Pancreas (tissue), 10 donors: ENCODE measurements at places on chromosomes 5 and 9. TPM values are rescaled to one million over a fixed set of nuclear protein-coding genes. Genes with fewer than 3 reads are reported as not detected.

Gene ANKRD31
- total RNA-seq: 0.19 TPM

DNA sequence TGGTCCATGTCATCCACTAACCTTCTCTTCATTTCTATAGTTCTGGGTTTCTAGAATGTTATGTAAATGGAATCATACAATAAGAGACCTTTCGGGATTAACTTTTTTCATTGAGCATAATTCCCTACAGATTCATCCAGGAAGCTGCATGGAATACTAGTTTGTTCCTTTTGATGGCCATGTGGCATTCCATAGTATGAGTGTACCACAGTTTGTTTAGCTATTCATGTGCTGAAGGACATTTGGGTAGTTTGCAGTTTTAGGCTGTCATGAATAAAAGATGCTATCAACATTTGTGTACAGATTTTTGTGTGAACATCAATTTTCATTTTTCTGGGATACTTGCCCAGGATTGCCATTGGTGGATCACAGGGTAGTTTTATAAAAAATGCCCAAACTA, 6.8 kb upstream of the SPTLC1 start:
- DNase-seq: no peak

DNA sequence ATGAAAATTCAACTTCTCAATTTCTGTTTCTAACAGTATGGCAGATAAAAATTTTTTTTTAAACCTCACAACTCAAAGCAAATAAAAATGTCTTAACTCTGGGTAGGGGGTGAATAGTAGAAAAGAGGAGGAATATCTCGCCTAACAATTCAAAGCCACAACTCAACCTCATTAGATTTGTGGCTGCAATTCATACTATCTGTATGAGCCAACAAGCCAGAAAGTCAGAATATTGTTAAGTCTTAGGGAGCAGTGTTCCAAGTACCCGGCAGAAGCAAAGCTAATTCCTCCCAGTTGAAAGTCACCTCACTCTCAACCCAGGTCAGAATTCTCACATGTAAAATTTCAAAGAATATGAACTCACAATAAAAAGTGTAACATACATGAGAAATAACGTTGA, 15.0 kb downstream of the PJA2 start:
- no peak for DNase-seq

DNA sequence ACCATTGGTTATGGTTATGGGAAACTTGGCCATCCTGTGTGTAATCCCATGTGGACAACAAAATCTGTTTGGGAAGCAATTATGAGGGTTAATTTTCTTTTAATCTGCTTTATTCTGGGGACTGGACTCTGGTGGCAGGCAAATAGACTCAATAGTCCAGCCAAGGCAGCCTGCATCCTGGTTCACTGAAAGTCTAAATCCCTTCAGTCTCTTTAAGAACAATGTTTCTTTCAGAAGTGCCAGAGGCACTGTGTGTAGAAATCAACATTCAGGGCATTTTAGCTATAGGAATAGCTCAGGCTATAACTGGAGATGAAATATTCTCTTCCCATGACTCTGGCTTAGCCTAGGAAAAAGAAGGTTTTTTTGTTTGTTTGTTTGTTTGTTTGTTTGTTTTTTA, 118.0 kb downstream of the SPATA31D1 start:
- no peak for DNase-seq

DNA sequence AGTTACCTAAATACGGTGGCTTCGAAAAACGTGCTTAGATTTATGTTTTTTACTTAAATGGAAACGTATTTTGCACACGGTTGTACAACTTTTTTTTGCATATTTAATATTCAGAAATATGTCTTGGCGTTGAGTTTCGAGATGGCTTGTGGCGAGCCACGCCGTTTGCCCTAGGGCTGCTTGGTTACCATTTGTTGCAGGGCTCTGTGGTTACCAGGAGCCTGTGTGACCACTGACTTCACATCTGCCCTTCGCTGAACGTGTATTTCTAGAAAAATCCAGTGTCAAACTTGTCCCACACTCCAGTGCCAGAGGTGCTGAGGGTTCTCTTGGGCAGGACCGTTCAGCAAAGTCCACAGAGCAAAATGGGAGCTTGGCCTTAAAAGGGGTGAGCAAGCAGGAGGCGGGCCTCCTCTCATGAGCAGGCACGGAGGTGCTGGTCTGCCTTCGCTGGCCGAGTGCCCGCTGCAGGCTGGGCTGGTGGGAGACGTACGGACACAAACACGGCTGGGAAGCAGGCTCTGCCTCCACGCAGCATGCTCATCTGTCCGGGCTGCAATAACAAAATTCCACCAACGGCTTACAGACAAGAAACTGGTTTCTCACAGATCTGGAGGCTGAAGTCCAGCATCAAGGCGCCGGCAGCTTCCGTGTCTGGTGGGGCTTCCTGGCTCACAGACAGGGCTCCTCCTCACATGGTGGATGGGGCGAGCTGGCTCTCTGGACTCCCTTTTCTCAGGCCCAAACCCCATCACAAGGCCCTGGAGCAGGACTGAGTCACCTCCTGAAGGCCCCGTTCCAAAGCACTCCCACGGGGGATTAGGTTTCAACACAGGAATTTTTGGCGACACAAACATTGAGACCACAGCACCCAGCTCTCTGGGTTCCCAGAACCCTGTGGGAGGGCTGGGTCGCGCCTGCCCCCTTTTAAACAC, 5.4 kb downstream of the MRPL36 start:
- no peak for DNase-seq

Gene FLT4
- 2.4 TPM for total RNA-seq

Gene CLK4
- 10.6 TPM for total RNA-seq

- no peak for DNase-seq
Observed at GRCh38 chr9:99137891-99138290, 33.0 kb downstream of the TGFBR1 start.

GRCh38 chr5:154546719-154547118, 68.7 kb upstream of the HAND1 start:
- no peak for DNase-seq

- DNase-seq: no peak
Observed at GRCh38 chr9:120692901-120693699, 21.2 kb downstream of the MEGF9 start.

GRCh38 chr5:16784088-16784487, 152.0 kb downstream of the MYO10 start:
- no peak for DNase-seq

DNA sequence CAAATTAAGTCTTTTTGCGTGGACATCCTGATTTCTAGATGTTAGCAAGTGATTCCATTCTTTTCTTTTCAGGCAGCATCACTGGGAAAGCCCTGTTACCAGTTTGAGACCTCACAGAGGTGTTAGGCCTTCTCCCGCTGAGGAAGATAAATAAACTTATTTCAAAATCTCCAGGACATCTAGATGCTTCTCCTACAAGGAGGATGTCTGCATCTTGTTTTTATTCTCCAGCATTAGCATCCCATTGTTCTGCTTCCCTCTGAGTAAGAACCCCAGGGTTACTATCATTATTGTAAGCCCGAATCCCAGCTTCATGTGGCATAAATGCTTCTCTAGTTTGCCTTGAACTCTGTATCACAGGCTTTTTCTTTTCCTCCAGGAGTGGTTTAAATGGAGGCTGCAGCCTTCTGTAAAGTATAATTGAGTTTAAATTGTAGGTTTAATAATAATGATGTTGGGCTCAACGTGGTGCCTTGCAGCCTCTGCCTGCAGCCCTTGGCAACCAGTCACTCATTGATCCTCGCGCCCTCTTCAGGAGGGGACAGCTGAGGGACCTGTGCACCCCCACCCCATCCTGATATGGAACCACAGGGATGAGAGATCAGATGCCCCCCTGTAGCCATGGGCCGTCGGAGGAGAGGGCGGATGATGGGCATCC, 114.9 kb downstream of the PDZD2 start:
- no peak for DNase-seq

DNA sequence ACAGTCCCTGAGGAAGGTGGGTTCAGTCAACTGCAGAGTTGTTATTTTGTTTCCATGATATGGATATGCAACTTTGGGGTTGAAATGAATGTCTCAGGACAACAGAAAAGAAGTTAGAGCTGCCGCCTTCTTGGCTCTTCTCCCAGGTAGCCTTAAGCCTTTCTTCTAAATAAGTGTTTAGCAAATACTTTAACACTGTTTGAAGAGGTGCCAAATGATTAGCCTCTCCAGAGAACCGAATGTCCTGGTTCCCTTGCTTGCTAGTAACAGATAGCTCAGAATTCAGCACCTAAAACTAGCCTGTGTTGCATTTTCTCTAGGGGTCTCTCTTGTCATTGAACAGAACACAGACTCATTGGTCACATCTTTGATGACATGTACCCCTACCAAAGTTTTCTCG, 127.7 kb upstream of the PIK3R1 start:
- no peak for DNase-seq

Gene PTPN3
- total RNA-seq: 13.9 TPM

GRCh38 chr5:146618434-146618833, 102.4 kb upstream of the GPR151 start:
- no peak for DNase-seq

GRCh38 chr5:54573812-54574489, 56.4 kb downstream of the SNX18 start:
- no peak for DNase-seq

DNA sequence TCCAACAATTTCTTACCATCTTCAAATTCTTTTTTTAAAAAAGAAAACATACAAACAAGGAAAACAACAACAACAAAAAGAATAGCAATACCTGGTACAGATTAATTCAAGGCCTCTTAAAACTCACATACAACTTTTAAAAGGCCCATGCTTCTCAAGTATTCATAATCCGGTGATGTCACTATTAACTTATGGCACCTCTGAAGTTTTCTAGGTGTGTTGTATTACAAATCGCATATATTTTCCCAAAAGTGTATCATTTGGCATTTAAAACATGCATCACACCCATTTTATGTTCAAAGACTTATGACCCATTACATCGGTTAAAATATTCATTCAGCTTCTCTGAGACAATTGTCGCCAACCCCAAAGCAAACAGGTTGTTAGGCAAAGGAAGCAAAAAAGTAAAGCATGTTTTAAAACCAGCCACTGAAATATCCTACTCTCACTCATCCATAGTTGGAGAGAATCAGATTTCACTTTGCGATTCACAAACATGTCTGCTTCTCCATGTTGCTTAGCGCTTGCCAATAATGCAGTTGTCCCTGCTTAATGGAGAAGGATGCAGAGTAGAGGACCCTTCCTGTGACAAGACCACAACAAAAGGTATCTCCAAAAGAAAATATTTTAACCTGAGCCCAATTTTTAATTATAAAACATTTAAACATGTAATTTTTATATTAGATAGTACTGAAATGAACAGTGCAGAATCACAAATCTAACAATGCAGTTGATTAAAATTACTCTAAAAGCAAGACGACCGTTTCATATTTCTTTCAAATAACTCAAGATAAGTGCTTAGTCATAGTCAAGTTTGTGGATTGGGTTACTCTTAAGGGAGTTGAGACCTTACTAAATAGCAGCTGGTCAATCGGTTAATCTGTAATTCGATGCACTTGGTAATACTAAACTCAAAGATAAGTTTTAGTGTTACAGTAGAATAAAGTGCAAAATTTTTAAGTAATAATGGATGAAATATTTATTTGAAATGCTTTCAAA, 1.6 kb downstream of the SKP1 start:
- DNase-seq: no peak

Gene TEX48
- total RNA-seq: not detected

Gene ASPN
- 3.5 TPM for total RNA-seq

DNA sequence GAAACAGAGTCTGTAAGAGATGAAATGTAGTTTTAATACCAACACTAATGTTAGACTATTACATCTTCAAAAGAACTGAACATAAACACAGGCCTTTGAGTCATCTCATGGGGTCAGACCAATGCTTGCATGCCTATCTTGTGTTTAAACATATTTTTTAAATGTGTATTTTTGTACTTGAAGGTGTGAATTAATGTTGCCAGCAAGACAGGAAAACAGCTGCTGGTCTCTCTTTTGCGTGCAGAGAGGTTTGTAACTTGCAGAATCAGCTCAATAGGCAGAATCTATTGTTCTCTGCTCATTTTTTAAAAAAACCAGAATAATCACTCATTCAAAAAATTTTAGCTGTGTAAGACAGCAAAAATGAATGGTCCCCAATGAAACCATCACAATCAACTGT, 180.2 kb downstream of the ALDH1A1 start:
- no peak for DNase-seq

DNA sequence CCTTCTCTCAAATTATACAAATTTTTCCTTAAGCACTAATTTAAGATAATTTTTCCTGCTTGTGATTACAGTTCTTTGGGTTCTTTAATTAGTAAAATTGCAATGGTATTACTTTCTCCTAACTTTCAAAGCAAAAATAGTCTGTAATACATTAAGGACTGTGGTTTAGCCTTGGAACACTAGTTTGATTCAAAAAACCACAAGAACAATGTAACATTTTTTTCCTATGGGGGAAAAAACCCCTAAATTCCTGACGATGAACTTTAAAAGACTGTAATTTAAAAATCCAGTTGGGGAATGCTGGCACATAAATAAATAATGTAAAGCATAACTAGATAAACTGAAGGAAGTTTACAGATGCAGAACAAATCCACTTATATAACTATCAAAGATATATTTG, 65.3 kb downstream of the CDC14B start:
- no peak for DNase-seq

DNA sequence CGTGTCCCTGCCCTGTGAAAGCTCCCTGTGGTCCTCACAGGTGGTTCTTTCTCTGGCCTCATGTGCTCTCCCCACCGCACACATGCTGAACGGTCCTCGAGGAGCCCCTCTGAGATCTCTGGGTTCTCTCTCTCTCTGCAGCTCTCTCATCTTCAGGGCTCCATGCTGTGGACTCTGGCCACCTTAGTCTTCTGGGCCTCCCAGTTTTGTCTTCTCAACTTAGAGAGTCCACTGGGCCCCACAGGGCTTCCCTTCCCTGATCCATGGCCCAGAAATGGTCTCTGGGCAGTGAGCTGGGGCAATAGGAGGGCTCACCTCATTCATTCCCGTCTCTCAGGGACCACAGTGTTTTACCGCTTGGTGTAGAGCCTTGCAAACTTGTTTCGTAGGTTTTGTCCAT, 26.4 kb downstream of the FGD3 start:
- DNase-seq: no peak

GRCh38 chr5:54217826-54218503, 92.4 kb downstream of the ARL15 start:
- no peak for DNase-seq

DNA sequence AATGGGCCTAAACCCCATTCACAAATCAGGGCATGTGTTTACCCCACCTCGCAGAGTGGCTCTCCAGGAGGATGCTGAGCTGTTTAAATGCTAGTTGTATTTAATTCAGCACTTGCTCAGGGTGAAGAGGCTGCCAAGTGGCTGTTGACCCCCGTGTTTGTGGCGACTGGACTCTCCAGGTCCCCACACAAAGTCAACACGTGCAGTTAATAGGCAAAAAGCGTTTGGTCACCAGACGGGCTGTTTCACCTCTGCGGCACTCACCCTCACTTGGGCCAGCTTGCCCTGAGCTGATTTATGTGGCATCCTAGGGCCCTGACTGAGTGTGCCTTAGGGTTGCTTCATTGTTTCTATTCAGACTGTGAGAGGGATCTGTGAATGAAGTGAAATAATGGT, 152.3 kb downstream of the GAS1 start:
- no peak for DNase-seq

- DNase-seq: no peak
Observed at GRCh38 chr5:142626786-142627185, 59.1 kb downstream of the FGF1 start.

DNA sequence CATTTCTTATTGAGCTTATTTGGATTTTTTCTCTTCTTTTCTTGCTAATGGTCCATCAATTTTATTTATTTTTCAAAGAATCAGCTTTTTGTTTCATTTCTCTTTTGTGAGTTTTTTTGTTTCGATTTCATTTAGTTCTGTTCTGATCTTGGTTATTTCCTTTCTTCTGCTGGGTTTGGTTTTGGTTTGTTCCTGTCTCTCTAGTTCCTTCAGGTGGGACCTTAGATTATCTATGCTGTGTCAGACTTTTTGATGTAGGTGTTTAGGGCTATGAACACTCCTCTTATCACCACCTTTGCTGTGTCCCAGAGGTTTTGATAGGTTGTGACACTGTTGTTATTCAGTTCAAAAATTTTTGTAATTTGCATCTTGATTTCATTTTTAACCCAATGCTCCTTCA, 119.8 kb downstream of the GABRG2 start:
- no peak for DNase-seq
